Fibroblast of the conjunctiva (primary cell): ENCODE measurements at places on chromosomes 1 and 21.

DNA sequence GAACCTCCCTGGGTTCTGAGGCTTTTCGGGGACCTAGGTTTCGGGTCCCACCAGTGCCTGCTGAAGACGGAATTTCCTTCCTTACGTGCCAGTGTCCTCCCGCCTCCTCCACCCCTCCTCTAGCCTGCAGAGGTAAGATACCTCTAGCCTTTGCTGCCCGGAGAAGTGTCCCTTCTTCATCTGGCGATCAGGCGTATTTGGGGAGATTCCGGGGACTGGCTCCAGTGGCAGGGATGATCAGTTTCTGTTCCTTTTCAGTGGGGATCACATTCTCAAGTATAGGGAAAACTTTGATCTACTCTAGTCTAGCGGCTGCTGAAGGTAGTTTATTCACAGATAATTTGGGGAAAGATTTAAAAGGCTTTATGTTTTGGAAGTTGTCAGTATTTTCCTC is 674 bp downstream of the CEP350 start:
- DNase-seq: no peak

DNA sequence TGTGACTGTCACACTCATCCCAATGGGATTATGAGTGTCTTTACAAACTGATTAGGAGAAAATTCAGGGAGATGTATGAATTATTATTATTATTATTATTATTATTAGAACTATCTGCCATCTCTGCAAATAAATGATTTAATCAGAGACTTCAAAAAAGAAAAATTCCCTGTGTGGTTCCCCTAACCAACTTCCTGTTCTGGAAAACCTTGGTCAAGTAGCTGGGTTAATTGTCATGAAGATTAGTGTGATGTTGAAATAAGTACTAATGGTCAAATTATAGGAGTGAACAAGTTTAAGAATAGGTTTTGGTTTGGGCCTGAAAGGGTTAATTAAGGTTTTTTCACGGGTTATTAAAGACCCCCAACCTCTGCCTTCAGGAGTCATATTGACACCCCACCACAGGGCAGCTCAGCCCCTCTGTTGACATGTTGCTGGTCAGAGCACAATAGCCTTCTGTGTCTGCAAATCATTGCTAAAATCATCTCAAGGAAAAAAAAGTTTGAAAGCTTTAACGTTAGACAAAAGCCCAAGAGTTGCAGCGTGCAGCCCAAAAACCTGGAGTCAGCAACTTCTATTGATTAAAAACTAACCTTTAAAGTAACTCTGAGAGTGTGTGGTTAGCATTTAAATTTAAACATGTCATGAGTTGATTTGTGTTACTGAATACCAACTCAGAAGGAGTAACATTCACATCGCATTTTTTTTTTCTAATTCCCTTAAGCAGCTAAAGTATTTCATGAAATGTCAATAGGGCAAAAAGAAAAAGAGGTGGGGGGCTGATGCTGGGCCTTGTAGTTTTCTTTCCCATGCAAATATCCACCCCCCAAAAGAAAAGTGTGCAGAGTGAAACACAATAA is 272.5 kb downstream of the TM2D1 start:
- DNase-seq: no peak

DNA sequence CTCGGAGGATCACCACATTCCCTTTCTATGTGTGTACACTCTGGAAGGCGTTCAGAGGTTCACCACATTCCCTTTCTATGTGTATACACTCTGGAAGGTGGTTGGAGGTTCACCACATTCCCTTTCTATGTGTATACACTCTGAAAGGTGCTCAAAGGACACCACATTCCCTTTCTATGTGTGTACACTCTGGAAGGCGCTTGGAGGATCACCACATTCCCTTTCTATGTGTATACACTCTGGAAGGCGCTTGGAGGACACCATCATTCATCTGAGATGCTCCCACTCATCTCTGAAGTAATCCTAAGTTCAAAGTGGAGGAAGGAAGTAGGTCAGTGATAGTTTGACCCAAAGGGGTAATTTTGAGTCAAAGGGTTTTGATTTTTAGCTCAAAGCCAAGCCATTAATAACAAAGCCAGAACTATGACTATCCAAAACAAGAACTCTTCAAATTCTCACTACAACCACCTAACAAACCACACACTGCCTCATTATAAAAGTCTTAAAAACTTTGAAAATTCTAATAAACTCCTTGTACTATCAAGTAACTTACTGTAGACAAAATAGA is 32.9 kb downstream of the NRIP1 start:
- no peak for DNase-seq

DNA sequence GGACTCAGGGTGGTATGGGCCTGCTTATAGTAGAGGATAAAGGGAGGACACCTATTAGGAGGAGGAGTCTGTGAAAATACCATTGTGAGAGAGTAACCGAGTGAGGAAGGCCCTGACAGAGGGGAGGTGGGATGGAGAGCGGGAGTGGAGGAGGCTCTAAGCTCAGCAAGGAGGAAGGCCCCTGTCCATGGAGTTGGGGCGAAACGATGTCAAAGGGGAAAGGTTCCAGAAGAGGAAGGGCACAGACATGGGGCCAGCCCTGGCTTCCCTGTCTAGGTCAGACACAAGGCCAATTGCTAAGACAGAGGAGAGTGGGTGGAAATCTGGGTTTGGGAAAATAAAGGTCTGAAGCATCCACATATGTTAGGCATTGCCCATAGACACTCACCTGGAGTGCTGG is 44.2 kb downstream of the ELK4 start:
- DNase-seq: no peak

DNA sequence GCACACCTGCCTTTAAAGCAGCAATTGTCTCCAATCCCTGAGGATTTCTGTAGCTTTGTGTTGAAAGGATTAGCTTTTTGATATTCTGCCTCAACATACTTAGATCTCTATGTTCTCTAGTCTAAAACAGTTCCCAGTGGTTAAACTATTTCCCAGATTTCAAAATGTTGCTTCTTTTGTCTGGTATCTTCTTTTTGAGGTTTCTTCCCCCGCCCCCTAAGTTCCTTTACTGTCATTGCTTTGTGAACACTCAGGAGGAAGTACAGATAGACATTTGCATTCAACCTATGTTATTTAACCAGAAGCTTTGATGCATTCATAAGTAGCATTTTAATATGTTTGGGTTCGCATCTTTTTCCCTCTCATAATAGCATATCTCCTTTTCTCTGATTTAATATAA is 33.5 kb downstream of the CYYR1 start:
- DNase-seq: no peak

DNA sequence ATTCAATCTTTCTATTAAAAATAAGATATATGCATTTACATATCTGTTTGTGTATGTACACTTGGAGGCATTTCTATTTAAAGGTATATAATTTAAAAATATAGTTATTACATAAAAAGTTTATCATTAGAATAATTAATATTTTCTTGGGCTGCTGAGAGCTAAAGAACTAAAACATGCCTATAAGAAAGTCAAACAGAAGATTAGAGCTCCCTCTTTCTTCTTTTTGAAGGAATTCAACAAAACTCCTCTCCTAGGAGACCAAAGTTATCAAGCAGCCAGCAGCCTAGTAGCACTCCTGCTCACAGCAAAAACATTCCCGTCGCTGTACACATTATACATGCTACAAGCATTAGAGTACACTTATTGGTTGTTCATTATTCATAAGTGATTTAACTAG is 216.4 kb downstream of the VAV3 start:
- DNase-seq: peak; percentile 10

- no peak for DNase-seq
These were observed 22.8 kb upstream of the ZBTB21 start for GRCh38 chr21:42032968-42033367.

GRCh38 chr1:39497585-39497984 is 6.1 kb downstream of the BMP8A start:
- no peak for DNase-seq

DNA sequence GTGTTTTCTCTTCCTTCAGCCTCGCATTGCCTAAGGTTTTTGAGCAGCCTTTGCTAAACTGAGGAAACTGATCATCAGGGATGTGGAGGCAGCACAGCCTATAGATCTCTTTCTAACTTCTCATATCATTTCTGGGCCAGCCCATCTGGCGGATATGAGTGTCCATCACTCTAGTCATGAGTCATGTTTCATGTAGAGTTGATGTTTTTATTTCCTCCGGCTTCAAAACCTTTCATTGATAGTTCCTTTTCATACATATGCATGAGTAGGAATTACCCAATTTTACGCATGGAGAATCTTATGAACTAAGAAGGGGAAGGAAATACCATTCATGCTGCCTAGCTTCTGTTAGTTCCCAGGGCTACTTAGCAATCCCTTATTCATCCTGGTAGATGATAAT is 66.3 kb downstream of the SPATA46 start:
- no peak for DNase-seq

- DNase-seq: no peak
These were observed 15.8 kb upstream of the TMEM9 start for GRCh38 chr1:201169971-201170532.

GRCh38 chr1:113958691-113959090 is 20.6 kb upstream of the OLFML3 start:
- no peak for DNase-seq

DNA sequence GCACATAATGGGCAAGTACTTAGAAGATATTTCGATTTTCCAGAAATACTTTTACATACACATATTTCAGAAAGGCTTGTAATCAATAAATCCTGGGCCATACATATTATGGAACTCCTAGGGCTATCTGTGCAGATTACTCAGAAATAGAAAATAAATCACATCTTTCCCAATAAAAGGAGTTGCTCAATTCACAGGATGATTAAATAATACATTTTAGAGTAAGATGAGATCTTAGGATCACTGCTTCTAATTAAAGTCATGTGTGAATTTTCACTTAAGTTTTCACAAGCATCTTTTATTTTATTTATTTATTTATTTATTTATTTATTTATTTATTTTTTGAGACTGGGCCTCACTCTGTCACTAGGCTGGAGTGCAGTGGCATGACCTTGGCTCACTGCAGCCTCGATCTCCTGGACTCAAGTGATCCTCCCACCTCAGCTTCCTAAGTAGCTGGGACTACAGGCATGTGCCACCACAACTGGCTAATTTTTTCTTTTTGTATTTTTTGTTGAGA is 144.2 kb downstream of the HIVEP3 start:
- DNase-seq: no peak

DNA sequence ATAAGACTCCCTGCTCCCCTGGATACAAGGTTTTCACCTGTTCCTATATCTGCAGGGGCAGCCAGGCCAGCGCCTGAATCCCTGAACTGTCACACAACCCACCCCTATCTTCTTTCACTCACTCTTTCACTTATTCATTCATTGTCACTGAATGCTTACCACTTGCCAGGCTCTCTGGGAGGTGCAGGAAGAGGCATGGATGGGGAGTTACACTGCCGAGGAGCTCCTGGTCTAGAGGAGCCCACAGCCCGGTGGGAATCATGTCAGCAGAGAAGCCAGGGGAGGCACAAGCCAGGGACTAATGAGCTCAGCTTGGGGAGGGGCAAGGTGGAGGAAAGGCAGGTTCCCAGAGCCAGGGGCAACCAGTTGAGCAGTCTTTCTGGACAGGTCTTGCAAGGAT is 155.8 kb downstream of the TRABD2B start:
- DNase-seq: no peak

GRCh38 chr1:155173478-155174323 is at the start of gene TRIM46:
Gene TRIM46 (plus strand): TSS chr1:155173849. CDS start chr1:155173967, 118 bp downstream.
- no peak for DNase-seq

DNA sequence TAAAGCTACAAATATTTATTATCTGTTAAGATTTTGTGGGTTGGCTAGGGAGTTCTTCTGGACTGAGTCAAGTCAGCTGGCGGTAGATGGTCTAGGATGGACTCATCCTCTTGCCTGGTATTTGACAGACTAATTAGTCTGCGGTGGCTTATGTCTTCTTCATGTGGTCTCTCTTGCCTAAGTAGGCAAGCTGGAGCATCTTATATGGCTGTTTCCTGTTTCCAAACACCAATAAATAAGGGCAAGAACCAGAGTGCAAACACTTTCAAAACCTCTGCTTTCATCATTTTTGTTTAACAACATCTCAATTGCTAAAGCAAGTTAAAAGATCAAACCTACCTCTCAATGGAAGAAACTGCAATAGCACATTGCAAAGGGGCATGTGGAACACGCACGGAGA is 484.8 kb downstream of the PTPRC start:
- DNase-seq: no peak

DNA sequence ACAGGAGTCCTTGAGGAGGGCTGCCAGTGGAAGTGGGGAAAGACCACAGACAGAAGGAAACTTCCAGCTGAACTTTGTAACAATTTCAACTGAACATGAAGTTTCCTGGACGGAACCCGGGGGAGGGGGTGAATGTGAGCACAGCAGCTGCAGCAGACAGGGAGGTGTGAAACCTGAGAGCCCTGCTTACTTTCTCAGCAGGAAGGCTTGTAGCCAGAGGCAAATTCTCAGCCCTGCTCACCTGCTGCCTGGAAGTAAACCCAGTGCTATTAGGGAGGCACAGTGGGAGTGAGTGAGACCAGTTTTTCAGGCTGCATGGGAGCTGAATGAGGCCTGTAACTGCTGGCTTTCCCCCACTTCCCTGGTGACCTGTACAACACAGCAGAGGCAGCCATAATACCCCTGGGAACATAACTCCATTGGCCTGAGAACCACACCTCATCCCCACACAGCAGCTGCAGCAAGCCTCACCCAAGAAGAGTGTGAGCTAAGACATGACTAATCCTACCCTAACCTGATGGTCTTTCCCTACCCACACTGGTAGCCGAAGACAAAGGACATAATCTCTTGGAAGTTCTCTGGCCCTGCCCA is 9.6 kb upstream of the SPRR2F start:
- DNase-seq: no peak

- no peak for DNase-seq
These were observed 49.1 kb downstream of the PCSK9 start for GRCh38 chr1:55088413-55088812.

DNA sequence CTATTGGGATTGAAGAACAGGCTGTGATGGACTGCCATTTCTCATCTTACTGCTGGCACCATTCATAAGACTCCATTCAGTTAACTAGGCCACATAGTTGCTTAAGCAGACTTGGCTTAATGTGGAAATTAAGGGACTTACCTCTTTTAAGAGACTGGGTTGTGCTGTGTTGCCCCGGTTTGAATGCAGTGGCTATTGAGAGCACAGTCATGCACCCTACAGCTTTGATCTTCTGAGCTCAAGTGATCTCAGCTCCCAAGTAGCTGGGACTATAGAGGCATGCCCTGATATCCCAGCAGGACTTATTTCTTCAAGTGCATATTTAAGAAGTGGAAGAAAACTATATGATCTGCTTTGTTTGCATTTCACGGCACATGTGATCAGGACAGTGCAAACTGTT is 181.1 kb downstream of the RASAL2 start:
- no peak for DNase-seq

- no peak for DNase-seq
These were observed 306.3 kb upstream of the ESRRG start for GRCh38 chr1:217029281-217030157.
